ENCODE measurements at places on chromosomes 7 and 10.

- no peak for DNase-seq
Observed at GRCh38 chr7:154795014-154795413, 207.9 kb downstream of the PAXIP1 start.

- DNase-seq = no peak
Observed at GRCh38 chr7:121390617-121391016, 5.5 kb downstream of the FAM3C start.

DNA sequence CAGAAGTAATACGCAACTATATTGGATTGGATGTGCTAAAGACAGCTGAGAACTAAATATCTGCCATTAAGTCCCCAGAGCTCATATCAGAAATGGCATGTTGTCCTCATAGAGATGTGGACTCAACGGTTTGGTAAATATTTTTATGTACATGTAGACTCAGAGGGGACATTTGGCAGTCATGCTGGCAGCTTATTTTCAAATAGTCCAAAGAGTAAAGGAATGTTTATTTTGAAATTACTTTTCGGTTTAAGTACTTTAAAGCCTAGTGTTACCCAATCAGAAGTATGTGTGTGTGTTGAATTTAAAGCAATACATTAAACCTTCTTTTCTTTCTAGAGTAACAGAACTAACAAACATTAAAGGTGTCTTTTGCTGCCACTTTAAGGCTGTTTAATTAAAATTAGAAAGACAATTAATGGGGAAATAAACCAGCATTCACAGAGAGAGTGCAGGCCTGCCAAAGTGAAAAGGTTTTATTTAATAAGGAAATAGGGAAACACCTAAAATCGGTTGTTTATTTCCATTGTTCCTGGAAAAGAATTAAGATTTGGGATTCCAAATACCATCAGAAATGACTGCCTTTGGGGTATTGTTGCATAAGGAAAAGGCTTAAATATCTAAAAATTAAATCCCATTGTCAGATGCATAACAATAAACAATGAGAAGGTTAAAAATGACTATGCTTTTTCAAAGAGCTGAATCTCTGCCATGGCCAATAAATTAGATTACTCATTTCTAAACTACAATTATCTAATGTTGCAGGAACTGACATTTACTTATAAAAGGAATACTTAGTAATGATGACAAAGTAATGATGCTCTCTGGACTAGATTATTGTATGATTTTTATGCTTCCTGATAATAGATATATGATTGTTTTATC lies 113.4 kb upstream of the AHR start:
- no peak for DNase-seq

- no peak for DNase-seq
Observed at GRCh38 chr7:47231032-47231431, 350.9 kb downstream of the TNS3 start.

DNA sequence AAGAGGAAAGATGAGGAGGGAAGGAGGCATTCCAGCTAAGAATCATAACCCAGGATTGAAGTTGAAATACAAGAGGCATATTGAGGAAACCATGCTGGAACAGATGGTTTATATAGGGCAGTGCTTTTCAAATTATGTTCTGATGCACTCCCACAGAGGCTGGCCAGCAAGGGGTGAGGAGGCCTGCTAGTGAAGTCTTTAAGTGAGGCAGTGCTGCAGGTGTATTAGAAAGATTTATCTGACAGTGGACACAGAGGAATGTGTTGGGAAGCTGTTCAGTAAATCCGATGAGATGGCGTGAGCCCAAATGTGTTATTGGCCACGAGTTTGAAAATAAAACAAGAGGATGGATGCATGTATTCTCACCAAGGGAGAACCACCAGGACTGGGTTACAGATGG lies 28.6 kb downstream of the REEP3 start:
- DNase-seq = no peak

GRCh38 chr7:43163885-43164284 lies 51.4 kb downstream of the HECW1 start:
- DNase-seq = no peak

GRCh38 chr7:120981888-120982615 lies 6.5 kb upstream of the CPED1 start:
- DNase-seq = no peak

GRCh38 chr10:71761105-71761511 lies 12.2 kb downstream of the VSIR start:
- no peak for DNase-seq

DNA sequence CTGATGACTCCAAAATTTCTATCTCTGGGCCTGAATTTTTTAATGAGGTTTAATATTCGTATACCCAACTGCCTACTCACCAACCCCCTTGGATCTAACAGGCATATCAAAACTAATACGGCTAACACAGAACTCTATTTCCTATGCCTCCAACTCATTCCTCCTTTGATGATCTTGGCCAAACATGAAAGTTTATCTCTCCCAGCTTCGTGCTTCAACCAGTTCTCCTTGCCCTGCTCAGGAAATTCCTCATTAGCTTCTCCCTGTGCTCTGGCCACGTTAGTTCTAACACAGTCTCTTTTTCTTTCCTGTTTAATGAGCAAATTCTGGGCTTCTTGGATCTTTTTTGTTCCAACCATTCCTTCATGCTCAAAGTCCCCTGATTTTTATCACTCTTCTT lies 138.9 kb upstream of the PTN start:
- DNase-seq = no peak

- DNase-seq = no peak
Observed at GRCh38 chr7:17807242-17807641, 133.1 kb downstream of the SNX13 start.

GRCh38 chr7:29071203-29071874 lies 75.0 kb downstream of the CPVL start:
- DNase-seq = no peak

DNA sequence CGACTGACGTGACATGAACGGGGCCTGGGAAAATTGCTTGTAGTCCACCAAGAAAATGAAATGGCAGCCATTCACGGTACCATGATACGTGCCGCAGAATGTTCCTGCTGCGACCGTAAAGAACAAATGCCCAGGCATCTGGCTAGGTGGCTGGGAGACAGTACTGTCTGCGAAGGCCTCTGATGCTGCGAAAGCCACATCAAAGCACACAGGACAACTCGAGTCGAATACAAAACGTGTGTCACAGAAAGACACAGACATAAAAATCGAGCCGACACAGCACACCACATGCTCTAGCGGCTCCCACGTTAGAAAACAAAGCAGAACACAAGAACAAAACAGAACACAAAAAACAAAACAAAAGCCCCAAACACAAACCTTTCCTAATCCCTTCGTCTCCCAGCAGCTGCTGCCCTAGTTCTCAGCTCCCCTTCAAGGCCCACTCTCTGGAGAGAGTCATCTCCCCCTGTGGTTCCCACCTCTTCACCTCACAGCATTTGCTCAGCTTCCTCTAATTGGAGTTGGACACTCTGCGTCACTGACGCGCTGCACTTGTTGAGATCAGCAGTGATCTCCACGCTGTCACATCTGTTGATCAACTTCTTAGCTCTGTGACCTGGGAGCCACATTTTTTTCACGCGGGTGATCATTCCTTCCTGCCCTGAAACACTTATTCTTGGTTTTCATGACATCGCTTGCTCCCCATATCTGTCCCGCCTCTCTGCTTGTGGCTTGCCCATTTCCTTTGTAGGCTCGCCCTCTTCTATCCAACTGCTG lies 112.2 kb downstream of the CLEC2L start:
- no peak for DNase-seq

GRCh38 chr10:47309408-47310089 lies 9.6 kb downstream of the GDF10 start:
- DNase-seq = no peak

DNA sequence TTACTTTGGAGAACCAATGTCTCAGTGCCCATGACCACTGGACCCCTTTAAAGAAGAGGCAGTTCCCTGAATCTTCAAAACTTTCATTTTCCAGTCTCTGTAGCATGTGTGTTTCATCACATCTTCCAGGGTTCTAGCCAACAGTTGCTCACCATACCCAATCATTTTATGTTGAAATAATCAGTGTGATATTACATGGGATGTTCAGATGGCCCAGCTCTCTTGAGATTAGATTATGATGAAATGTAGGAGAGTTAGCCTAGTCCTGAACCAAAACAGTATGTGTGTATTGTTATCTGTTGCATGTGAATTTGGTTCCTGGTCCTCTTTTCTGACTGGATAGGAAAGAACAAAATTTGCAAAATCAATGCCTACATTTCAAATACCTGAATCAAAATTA lies 144.5 kb downstream of the ANKRD7 start:
- no peak for DNase-seq

GRCh38 chr10:70880077-70880534 lies 8.3 kb downstream of the PCBD1 start:
- DNase-seq = peak; percentile 50

DNA sequence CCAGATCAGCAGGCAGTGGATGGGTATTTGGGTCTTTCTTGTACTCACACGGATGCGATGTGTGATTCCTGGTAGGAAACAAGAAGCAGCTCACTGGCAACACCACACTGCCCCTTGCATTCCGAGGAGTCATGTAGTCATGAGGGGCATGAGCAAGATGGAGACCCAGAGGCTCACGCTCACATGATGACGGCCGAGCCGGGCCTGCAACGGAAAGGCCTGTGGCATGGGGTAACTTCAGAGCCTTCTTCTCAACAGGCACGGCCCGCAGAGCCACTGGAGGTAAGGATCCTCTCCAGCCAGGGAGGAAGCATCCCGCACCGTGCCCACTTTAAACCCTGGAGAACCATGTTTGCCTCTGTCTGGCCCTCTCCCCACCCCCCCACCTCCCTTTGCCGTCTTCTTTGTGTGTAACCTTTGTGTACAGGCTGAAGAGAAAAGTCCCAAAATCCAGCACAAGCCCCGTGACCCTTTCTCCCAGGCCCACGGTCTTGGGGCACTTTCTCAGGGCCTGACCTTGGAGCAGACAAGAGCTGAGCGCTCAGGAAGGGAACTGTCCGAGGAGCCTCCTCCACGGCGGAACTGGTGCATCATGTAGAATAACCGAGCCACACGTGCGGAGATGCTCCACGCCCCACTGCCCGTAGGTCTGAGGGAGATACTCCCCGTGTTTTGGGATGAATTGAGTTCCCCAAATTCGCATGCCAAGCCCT lies 516.4 kb downstream of the DNAJB6 start:
- no peak for DNase-seq

DNA sequence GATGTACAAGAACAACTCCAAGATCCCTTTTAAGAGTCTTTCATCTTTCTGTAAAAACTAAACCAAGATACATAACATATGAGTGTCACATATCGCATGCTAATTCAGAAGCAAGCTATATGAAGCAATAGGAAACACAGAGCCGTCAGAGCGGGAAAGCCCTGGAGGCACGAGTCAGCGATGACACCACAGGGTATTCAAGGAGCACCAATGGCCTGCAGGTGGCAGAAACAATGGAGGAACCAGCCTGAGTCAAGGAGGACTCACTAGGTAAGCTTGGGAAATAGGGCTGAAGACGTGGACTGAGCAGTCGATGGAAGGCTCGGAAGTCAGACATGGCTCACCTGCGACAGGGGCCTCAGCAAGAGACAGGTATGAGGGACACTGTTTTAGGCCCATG lies 214.4 kb downstream of the FAM107B start:
- DNase-seq = no peak

DNA sequence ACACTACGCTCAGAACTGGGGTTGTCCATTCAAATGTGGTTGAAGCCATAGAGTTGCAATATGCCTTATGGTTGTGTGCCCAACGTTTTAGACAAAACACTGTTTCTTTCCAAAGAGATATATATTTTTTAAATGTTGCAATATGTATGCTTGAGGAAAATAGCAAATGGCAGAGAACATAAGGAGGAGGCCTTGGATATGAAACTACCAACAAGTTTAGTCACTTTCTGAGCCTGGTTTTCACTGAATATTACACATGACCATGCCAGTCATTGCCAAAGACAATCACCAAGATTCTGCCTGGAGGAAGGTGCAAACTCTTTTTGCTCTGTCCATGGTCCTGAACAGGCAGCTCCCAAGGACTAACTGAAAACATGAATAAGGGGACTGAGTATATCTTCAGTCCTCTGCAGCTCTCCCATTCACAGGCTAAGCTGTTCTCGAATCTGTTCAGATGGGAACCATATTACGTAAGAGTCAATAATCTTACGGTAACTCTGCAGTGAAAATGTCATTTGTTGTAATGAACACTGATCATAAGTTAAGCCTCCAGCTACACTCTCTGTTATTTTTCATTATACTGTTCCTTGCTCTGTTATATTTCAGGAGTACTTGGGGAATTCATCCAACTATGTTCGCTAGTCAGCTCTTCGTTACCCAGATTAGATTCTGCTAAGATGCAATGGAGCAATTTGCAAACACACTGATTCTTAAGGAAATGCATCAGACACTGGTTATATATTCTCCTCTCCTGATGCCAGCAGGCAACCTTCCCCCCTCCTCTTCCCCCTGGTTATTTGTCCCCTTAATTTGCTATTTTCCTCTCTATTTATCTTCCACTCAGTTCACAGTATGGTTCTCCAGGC lies 90.7 kb upstream of the C1QL3 start:
- no peak for DNase-seq

DNA sequence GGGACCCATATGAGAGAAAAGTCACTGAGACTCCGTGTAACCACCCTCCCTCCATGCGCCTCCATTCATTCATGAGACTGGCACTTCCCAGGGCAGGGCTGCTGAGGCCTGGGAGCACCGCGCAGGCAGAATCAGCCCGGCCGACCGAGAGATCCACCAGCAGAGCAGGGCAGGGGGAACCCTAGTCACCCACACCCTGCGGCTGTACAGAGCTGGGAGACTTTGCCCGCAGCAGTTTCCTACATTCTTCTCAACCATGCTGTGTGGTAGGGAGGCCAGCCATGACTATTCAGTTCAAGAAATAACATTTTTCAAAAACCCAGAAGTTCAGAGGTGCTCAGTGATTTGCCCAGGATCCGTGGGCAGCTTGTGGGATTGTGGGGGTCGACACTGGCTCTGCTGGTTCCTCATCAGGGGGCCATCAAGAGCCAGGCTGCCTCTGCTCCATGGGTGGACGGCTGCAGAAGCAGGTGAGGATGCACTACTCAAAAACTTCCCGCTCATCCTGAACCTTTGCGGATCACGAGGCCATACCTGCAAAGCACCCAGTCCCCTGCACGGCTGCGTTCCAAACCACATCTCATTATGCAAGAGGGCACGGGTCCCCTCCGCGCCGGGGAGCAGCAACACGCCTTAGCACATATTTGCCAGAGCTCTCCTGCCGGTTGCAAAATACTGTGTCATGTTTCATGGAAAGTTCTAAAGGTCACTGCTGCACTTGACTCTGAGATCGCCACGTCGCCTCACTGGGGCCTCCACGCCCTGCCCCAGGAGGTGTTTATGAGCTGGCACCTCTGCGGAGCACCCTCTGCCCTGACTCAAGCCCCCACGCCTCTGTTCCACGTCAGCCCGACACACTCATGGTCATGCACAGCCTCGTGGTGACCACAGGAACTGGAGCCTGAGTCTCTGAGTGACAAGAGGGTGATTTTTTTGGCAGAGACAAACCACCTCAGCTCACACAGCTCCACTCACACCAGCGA lies 132.0 kb downstream of the PRKAG2 start:
- DNase-seq = no peak

GRCh38 chr7:31382722-31383121 lies 42.2 kb upstream of the NEUROD6 start:
- no peak for DNase-seq

DNA sequence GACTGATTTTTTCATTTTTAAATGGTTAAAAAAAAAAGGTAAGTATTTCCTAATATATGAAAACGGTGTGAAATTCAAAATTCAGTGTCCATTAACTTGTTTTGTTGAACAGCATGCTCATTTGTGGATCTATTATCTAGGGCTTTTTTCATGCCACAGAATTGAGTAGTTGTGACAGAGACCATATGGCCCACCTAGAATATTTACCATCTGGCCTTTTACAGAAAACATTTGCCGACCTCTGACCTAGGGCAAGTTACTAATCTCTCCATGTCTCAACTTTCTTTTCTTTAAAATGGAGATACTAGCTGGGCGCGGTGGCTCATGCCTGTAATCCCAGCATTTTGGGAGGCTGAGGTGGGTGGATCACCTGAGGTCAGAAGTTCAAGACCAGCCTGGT lies 41.3 kb downstream of the GRK5 start:
- no peak for DNase-seq

All from hypothalamus (tissue), 51 donors.